ENCODE measurements at places on chromosomes 2 and 18.

GRCh38 chr2:240060977-240061591, 7.8 kb upstream of the OR6B3 start:
- peak; percentile 24 for DNase-seq

DNA sequence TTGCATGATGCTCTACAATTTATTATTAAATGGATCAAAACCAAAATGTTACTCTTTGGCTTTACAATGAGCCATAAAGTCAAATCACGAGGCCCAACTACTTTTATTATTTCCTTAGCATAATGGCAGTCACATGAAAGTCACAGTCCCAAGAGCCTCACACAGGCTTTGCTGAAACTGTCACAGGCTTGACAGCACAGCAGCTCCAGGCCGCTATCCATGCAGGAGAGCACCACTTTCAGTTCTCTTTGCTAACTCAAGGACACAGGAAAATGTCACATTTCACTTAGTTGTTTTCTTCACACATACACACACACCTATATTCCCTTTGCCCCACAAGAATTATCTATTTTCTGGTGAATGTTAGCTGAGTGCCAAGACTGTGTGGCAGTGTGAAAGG, 11.1 kb upstream of the MSGN1 start:
- no peak for DNase-seq

DNA sequence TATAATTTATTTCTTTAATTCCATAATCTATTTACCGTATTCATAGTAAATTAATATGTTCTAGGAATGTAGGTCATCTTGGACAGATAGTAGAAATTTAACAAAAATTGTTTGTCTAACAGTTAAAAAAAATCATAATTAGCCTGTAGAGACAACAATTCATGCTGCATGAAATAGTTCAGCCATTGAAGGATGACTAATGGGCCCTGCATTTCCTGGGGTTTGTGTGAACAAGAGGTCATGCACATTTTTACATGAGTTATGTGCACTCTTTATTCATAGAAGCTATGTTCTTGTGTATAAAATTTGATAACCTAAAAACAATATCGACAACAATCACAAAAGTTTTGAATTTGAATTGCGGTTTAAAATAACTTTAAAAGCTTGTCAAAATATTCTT, 1663.6 kb downstream of the SUCLG1 start:
- no peak for DNase-seq

DNA sequence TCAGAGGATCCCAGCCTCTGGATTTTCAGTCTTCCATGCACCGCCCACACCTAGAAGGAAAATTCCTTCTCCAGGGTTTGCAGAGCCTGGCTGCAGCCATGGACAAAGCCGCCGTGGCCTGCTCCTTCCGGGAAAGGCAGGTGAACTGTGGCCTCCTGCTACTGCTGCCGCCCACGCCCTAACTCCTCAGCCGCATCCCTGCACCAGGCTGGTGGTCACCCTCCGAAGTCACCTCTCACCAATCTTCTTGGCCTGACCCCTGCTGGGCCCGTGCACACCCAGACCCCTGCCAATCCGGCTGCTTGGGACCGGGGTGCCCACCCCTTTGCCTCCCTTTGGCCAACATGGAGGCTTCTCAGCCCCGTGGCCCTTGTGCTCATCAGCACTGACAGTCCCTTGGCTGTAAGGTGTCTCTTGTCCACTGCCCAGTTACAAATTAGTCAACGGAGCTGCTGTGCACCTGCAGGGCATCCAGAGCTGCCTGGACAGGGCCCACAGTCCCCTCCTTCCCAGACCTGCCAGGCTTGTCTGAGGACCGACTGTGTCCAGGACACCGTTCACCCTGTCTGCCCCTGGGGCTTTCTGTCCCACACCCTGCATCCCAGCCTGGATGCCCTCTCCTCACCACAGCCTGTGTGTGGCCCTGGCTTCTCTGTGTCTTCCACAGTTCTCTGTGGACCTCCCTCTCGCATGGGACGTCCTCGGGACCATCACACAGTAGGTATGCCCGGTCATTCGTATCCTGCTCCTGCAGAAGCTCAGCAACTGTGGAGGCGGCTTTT, 130.1 kb upstream of the TPO start:
- no peak for DNase-seq

DNA sequence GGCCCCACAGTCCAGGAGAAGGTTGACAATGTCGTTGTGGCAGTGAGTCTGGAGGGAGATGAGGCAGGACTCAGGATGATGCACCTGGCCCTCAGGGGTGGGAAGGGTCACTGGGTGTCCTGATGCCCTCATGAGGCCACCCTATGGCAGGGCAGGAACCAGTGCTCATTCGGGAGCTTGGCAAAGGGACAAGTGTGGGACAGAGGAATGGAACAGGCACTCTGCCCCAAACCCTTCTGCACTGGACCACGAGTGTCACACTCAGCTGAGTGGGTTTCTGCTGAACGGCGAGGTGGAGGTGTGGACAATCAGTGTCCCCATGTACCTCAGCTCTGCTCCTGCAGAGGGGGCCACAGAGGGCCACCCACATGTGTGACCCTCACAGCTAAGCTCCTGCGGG, 32.0 kb downstream of the ANKMY1 start:
- no peak for DNase-seq

GRCh38 chr2:160332318-160332717, 132.2 kb upstream of the ITGB6 start:
- no peak for DNase-seq

DNA sequence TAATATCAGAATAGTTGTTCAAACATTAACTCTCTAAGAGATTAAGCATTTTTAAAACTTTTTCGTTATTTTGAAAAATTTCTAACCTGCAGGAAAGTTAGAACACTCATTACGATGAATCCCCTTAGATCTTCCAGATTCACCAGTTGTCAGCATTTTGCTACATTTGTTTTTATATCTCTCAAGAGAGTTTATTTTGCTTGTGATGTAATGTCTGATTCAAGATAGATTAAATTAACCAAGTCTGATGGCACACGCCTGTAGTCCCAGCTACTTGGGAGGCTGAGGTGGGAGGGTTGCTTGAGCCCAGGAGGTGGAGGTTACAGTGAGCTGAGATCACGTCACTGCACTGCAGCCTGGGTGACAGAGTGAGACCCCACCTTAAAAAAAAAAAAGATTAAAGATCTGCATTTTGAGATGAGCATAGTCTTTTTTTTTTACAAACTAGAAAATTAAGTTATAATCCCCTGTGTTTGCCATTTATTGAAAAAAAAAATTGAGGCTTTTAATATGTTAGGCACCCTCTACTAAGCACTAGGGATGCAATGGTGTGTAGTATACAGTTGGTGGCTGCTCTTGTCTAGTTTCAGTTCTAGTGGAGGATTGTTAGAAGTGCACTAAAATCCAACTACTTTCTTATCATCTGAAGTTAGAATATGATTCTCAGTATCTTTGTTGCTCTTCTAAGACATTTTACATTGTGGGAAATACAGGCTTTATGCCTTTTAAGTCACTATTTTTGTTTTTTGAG, 20.9 kb downstream of the RAB10 start:
- DNase-seq, result no peak

DNA sequence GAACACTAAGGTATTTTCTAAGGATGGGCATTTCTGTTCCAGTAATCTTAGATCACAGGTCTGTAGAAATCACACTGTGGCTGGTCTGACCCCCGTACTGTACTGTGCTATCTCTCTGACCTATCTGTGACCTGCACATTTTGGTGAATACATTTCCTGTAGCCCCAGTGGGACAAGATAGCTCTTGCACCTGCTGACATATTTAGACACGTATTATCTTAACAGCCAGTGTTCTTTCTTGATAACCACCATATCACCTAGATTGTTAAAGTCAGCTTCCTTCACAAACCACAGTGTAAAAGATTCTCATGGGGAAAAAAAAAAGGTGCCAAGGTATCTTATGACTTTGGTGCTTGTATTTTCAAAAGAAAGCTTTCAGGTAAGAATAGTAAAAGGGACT, 39.8 kb upstream of the TMEM247 start:
- no peak for DNase-seq

- no peak for DNase-seq
Measured at GRCh38 chr2:190119923-190120590, 57.5 kb upstream of the MSTN start.

DNA sequence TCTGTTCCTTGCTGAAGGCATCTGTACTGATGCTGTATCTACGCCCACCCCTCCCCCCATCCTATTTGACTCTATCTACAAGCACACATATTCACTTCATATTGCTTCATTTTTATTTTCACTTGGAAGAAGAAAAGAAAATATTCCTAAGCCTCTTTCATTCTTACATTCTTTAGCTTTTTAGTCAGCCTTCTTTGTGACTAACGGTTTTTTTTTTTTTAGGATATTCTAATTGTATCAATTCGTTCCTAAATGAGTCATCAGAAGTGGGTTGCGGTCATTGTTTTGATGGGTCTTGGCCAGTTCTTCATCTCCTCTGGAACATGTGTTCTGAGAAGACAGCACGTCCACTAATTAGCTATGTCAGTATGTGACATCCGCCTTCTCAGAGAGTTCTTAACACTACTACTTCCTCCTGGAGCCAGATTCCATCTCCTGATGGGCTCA, 88.7 kb downstream of the MYO1B start:
- no peak for DNase-seq

GRCh38 chr2:7417845-7418742, 500.9 kb downstream of the RNF144A start:
- DNase-seq, result no peak

DNA sequence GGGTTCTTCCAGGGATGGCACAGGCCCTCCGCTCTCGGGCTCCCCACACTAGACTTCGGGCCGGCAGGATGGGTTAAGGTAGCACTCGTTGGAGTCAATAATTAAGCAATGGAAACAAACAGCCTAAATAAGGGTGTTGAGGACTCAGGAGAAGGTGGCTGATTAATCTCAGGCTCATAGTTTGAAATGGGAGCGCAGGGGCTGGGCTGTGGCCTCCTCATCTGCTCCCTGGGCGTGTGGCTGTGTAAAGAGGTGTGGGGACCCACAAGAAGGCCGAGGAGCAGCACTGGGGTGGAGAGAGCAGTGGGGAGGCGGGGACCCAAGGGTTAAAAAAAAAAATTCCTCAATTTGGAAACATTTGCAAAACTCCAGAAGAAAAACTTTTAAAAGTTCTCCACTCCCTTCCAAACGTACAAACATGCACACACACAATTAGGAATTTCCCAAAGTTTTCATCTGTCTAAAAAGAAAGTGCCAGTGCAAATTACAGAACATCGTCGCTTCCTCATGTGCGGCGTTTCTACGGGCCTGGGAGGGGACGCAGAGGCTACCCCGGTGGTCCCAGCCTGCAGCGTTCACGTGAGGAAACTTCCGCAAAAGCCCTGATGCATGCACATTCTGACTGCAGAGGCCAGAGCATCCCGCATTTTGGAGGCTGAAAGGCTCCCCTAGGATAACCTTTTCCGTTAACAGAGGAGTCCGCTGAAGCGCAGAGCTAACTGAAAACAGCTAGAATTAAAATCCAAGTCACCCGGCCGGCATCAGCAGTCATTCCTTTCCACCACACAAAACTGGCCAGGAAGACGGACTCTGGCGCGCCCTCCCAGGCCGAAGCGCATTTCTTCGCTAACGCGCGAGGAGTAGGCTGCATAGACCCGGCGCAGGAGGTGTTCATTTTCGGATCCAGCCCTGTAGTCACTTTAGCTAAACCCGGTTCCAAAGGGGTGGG, 1.0 kb upstream of the TUBB6 start:
- DNase-seq, result no peak

DNA sequence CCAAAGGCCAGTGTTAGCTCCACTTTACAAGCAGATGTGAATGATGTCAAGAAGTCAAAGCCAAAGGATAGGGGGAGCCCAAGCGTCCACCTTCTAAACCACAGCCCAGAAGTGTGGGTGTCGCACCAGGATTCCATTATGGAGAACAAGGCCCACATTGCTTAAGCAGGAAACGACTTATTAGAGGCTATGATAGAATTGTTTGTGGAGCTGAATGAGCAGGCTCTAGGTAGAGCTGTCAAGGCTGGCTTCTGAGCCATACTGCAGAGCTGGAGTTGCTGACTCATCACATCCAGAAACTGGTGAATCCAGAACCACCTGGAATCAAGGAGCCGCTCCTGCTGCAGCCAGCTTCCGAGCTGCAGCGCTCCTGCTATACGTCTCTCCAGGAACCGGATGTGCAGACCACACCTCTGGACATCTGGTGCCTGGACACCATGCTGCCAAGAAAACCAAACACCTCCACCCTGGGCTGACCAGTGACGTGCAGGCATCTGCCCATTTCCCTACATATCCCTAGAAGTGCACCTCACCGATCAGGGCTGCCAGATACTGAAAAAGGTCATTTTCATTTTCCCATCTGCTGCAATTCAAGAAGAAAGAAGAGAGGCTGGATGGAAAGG, 6.2 kb upstream of the TWIST2 start:
- no peak for DNase-seq

GRCh38 chr2:7027411-7027810, 110.2 kb downstream of the RNF144A start:
- no peak for DNase-seq

GRCh38 chr2:139175510-139175909, 395.3 kb upstream of the NXPH2 start:
- DNase-seq, result no peak

GRCh38 chr18:69963196-69963595, 15.5 kb upstream of the CD226 start:
- DNase-seq, result no peak

- DNase-seq, result no peak
Measured at GRCh38 chr18:13696961-13697360, 29.4 kb downstream of the FAM210A start.

DNA sequence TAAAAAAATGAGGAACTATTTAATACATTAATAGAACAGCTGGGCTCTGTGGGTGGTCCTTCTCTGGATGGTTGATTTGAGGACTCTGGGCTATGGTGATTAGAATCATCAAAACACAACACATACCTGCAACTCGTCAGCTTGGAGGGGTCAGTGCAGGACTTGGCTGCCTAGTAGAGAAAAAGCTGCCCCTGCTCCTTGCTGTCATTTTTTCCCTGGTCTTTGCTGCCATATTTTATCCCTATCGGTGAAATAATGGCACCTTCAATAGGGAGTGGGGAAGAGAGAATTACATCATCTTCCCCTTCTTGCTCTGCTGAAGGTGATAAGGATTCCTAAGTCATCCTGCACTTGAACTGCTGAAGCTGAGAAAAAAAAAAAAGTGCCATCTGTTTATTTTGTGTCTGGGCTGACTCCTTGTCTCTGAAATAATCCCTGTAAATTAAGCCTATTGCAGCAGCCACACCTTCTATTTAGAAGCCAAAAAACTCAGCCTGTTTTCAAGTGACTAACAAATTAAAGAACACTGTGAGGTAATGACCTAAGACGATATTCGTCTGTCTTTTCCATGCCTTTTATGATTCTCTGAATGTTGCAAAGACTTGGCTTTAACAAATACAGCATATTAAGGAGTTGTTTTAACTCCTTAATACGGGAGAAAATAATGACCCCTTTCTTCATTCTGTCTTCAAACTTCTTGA, 89.3 kb downstream of the ACVR1 start:
- no peak for DNase-seq

DNA sequence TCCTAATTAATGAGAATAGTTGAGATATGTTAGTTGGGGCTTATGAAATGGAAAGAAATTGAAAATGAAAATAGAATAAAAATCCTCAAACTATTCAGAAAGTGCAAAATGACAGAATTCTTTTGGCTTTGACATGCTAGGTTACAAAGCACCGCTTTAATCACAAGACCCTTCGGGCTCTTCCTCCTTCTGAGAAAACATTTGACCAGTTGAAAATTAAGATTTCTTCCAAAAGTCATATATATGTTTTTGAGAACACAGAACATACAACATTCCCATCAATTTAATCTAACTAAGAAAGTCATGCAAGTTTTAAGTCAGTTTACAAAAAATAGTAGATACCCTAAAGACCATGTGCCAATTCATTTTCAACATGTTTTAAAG, 2.2 kb upstream of the SLC40A1 start:
- no peak for DNase-seq
